ENCODE measurements at places on chromosomes 12 and 14.
A peak's percentile ranks its signal among the peaks of the same experiment; 100 is the strongest.

DNA sequence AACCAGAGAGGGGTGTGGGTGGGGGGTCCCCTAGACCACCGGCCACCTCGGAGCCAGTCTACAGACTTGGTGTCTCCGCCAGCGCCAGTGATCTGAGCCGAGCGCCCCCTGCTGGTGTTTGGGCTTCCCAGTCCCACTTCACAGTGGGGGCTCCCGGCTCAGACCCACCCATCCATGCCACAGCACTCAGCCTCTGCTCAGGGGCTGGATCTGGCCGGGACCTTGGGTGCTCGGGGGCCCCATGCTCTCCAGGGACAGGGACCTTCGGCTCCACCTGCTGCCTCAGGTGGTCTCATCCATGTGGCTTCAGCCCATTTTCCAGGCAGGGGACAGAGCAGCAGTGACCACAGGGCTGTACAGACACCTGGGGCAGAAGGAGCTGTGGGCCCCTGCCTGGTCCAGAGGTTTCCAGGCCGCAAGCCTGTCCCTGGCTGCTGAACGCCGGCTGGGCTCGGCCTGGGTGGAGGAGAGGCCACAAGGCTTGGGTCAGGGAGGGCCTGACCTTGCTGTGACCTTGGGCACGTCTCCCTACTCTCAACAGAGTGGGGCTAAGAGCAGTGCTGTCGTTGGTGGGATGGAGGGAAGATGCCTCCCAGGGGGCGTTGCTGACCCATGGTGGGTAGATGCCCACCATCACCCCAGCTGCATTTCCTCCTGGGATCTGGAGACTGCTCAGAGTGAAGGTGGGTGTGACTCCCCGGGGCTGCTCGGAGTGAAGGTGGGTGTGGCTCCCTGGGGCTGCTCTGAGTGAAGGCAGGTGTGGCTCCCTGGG, 86.3 kb downstream of the KIF26A start:
- DNase-seq = no peak

GRCh38 chr12:110289044-110289710, 8.1 kb downstream of the ATP2A2 start:
- DNase-seq = no peak

DNA sequence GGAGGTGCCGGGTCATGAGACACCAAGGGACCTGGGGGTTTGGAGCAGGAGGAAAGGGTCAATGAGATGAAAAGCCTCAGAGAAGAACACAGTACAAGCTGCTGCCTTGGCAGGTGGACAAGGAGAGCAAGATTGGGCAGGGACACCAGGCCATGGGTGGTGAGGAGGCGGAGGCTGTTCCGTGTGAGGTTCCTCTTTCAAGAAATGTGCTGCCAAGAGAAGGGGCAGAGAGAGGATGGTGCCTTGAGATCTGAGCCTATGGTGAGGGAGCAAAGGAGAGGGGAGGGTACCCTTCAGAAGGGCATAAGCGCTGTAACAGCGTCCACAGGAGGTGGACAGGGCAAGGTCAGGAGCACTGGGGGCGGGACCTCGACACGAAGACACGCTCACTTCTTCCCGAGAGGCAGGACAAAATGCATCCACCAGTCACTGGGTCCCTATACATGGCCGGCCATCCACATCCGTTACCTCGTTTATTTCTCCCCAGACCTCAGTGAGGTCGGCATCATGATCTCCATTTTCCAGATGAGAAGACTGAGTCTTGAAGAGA, 100.2 kb downstream of the B4GALNT3 start:
- no peak for DNase-seq

DNA sequence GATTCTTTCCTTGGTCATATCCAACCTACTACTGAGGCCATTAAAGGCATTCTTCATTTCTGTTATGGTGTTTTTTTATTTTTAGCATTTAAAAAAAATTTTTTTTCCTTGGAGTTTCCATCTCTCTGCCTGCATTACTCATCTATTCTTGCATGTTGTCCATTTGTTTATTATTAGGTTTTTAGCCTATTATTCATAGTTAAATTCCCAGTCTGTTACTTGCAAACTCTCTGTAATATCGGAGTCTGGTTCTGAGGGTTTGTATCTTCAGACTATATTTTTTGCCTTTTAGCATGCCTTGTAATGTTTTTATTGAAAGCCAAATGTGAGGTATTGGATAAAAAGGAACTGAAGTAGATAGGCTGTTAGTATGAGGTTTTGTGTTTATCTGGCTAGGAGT, 284.3 kb downstream of the FUT8 start:
- no peak for DNase-seq

DNA sequence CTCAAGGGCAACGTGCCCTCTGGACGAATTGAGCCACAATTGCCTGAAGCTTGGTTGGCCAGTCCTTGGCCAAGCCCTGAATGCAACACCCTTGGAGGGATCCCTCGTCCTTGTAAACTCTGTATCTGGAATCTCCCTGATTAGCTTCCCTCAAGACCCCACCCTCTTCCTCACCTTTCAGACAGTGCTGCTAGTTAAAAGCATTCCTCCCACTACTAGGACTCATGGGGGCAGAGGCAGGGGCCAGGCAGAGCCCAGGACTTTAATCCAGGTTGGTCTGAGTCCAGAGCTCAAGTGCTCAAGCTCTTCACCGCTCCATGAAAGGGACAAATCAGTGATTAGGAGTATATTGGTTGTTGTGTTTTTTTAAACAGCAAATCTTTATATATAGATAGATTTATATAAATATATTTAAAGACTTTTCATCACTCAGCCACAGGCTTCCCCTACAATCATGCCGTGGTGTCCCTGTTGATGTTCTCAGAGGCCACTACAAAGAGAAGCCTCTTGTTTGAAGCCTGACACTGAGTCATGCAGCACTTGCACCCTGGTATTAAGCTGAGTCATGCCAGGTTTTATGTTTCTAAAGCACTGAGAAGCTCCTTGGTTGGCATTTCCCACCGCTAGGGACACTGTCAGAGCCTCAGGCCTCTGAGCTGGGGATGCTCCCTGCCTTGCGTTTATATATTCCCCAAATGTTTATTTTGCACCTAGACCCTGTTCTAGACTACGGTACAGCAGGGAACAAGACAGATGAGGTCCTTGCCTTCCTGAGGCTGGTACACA, 53.8 kb upstream of the GSC start:
- no peak for DNase-seq

DNA sequence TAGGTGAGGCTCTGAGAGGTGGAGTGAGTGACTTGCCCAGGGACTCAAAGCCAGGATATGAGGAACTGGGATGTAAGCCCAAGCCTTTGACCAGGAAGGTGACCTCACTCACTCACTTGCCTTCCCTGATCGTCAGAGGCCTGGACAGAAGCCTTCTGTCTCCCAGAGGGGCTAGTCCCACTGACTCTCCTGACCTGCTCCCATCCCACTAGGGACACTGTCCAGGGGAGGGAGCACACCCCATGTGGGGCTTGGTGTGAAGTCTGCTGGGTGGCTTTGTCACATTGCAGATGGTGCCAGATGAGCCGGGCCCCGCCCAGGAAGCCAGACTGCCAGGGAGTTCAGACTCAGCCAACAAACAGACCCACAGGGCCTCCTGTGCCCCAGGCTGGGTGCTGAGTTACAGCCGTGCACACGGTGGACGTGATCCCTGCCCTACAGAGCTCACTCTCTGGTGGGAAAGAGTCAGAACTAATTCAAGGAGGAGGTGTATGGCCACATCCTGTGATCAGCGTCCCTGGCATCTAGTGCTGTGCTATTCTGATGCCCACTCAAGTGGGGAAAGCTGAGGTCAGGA, 28.3 kb downstream of the MMAB start:
- no peak for DNase-seq

DNA sequence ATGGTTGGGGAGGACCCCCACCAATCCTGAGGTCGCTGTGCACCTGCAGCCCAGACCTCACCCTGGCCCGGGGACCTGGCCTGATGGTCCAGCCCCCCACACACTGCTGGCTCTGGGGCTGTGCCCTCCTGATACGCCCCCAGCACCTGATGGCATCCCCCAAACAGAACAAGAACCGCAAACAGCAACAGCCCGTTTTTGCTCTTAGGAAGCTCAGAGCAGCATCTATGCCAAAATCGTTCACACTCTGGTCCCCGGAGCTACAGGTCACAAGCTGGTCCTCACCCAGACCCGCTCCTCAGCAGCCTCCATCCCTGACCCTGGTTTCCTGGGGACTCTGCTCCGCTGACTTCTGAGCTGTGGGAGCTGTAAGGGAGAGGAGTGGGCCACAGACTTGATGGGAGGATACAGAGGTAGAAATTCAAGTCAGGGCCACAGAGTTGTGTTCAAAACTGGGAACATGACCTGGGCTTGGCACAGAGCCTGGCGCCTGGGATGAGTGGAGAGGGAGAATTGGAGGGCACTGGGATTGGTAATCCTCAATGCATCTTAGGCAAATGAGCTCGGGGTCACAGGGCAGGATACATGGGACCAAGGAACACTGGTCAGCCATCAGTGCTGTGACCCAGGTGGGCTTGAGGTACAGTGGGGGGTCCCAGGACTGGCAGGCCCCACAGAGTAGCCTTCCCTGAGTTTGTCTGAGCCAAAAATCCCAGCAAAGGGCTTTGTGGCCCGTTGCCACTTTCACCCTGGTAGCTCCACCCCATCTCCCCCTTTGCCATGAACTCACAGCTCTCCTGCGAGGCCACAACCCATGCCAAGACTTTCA, 170.9 kb upstream of the RTL1 start:
- DNase-seq = no peak

- DNase-seq = no peak
Observed at GRCh38 chr14:47332939-47333338, 342.5 kb downstream of the MDGA2 start.

GRCh38 chr14:24036169-24036962, 15.4 kb upstream of the CARMIL3 start:
- peak; percentile 52 for DNase-seq

GRCh38 chr12:10393291-10393690, 3.5 kb upstream of the KLRK1 start:
- no peak for DNase-seq

DNA sequence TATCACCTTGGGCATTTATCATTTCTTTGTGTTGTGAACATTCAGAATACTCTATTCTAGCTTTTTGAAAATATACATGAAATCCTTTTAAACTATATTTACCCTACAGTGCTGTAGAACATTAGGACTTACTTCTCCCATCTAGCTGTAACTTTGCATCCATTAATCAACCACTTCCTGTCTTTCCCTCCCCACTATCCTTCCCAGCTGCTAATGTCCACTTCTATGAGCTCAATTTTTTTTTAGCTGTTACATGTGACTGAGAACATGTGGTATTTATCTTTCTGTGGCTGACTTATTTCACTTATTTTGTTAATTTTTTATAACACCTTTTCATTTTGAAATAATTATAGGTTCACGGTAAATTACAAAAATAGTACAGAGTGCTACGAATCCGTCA, 136.0 kb downstream of the LMNTD1 start:
- DNase-seq = no peak

- no peak for DNase-seq
Observed at GRCh38 chr14:88993946-88994345, 169.5 kb downstream of the TTC8 start.

- no peak for DNase-seq
Observed at GRCh38 chr14:58750321-58751269, 112.8 kb downstream of the DACT1 start.

DNA sequence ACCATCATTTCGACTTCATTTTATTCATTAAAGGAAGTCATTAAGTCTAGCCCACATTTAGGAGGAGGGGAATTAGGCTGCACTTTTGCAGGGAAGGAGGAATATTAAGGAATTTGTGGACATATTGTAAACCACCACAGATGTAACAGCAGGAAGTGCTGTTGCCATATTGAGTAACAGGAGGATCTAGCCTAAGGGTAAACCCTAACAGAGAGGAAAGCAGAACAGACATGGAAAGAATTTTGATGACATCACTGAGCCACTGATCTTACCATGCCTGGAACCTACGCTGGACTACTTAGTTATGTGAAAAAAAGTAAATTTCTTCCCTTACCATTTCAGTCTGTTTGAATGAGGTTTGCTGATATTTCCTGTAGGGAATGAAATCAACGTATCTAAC, 100.7 kb upstream of the ATF7IP start:
- no peak for DNase-seq

DNA sequence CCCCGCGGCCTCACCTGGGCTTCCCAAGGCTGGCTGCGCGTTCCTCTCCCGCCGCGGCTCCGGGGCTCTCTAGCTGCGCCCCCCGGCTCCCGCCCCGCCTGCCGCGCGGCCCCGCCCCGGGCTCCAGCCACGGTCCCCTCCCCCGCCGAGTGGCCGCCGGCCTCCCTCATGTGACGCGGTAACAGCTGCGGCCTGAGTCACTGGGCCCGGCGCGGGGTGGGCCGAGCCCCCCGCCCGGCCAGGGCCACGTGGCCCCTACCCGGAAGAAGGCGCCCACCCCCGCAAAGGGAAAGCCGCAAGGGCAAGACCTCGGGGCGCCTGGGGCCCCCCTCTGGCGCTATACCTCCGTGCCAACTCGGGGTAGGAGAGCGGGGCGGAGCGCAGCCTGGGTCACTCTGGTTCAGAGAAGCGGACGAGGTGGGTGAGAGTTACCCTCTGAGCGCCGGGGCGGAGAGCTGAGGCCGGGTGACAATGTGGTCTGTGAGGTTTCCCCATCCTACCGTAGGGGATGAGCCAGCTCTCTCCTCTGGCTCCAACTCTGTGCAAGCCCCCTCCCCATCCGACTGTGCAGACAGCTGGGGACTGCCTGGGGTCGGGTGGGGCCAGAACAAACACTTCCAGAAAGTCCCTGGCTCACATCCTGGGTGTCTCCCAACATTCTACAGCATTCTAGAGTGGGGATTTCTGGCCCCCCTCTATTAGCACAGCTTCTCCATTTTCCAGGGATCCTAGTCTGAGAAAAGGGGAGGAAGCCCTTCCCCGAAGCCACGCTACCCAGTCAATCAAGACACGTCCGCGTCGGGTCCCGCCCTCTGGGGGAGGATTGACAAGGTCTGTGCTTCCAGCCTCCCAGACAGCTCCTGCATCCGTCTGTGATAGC, at the start of gene CD63:
TSS of gene CD63 (minus strand) at position 71 of the 880 bp plus-strand sequence. CDS start 668 bp downstream, outside the sequence.
- peak; percentile 47 for DNase-seq

DNA sequence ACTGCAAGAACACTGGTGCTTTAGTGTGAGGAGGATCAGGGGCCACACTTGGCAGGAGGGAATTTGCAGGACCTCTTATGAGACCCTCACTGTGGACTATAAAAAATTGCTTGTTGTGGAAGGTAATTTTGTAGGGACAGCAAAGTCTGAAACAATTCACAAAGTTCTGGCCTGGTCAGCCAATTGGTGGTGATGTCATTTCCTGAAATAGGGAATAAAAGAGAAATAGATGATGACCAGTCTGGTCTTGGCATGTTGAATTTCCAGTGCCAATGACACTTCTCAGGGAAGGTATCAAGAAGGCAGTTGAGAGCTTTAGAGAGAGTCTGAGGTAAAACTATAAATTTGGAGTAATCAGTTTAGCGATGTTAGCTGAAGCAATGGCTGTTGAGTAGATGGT, 129.3 kb upstream of the LMNTD1 start:
- DNase-seq = no peak

DNA sequence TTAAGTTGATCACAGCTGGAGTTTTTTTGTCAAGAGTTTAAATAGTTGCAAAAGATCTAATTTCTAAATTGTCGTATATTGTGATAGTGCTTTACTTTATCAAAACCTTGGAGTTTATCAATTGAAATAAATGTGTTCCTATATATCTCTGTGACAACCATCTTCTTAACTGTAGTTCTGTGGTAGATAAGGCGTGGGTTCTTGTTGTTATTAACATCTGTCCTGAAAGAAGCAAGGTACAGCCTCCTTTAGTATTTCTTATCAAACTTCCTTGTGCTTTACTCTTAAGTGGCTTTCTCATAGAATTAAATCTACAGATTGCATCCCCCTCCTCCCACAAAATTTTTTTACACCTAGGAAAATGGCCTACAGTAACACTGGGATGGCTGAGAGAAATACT, 7.3 kb downstream of the SCYL2 start:
- no peak for DNase-seq

- no peak for DNase-seq
Observed at GRCh38 chr12:51403681-51404136, 12.5 kb upstream of the GALNT6 start.
